Osteocyte (in vitro differentiated cells): ENCODE measurements at places on chromosomes 4 and X. TPM values are rescaled to one million over a fixed set of nuclear protein-coding genes. Genes with fewer than 3 reads are reported as not detected.

DNA sequence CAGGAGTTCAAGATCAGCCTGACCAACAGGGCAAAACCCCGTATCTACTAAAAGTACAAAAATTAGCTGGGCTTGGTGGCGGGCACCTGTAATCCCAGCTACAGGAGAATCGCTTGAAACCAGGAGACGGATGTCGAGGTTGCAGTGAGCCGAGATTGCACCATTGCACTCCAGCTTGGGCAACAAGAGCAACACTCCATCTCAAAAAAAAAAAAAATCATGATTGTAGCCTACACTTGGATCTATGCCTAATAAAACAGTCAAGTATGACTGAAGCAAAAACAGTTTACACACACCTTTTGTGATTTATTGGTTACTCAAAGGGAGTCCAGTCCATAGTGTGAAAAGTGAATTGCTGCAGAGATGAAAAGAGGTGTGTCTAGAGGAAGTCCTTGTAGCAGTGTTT, 34.7 kb upstream of the TASL start:
- DNase-seq = no peak

- no peak for DNase-seq
Measured at GRCh38 chr4:20393486-20394100, 141.9 kb downstream of the SLIT2 start.

Gene C4orf50
- total RNA-seq = not detected in 2 replicates

Gene ZDHHC15
- 0.08 and 0.13 TPM in 2 replicates for total RNA-seq

Gene XPNPEP2
- 0.27 and 0.39 TPM in 2 replicates for total RNA-seq

Gene PHOX2B
- total RNA-seq = not detected in 2 replicates

Gene CLNK
- not detected in 2 replicates for total RNA-seq
